ENCODE measurements at places on chromosomes 7 and 10.

DNA sequence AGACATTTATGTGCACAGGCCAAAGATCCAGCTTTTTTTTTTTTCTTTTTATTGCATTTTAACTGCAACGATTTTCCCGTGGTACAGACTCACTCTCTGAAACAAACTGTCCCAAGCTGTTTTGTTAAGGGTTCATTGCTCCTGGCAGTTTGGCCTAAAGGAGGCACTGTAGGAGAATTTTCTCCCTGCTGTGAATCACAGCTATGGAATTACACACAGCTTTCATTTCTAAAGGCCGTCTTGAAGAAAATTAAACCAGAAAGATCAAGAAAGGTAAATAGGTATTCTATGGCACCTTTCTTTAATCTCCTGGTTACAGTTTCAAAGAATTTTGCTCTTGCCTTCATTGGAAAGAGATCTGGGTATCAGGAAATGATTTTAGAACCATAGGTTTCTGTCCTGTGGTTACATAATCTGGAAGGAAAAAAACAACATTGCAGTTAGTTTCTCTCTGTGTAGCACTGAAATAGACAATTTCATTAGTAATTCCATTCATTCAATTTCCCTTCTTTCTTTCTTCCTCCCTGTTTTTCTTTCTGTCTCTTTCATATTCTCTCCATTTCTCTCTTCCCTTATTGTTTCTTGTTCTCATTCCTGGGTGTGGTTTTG, 51.2 kb downstream of the PDK4 start:
- no peak for DNase-seq

DNA sequence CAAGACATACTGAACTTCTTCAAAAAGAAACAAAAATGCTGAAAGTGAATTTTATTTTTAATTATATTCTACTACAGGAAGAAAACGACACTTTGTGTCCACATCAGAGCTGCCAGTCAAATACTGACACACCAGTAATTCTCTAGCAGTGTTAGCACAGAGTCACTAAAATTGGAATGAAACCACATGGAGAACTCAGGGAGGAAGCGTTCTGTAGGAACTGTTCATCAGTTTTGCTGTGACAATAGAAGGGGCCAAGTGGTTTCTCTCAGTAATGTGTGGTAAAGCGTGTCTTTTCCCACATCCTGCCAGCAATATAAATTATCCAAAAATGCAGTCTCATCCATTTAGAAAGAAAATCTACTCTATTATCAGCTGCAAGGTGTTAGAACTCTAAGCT, 683.3 kb downstream of the GRM8 start:
- no peak for DNase-seq

GRCh38 chr7:27901028-27901760, 161.2 kb downstream of the TAX1BP1 start:
- no peak for DNase-seq

DNA sequence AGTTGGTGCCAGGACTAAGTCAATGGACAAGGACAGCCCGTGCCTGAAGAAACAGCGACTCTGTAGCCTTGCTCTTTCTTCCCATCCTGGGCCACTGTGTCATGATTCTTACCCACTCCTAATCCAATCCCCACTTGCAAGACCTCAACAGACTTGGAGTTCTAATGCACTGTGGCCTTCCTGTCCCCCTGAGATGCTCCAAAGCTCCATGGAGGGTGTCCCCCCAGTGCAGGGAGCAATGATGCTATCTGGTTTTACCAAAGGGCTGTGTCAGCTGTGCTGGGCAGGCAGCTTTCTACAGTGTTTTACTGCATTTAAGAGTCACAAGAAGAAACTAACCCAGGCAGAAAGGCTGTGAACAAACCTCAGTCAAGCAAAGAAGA, 108.1 kb downstream of the PRKAG2 start:
- DNase-seq = no peak

DNA sequence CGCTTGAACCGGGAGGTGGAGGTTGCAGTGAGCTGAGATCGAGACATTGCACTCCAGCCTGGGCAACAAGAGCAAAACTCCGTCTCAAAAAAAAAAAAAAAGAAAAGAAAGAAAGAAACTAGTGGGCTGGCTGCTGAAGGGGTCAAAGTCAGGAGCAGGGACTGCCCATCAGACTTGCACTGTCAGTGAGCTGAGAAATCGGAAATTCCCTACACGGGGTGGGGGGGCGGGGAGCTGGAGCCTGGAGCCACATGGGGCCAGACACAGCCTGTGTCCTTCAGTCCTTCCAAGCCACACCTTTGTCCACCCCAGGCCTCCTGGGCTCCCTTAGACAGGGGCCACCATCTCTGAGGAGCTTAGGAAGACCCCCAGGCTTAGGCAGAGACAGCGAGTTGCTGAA, 34.5 kb downstream of the SRRM3 start:
- no peak for DNase-seq

- no peak for DNase-seq
Observed at GRCh38 chr7:17626235-17626634, 314.1 kb downstream of the SNX13 start.

GRCh38 chr7:134702366-134703240, 56.0 kb downstream of the BPGM start:
- no peak for DNase-seq

- DNase-seq = no peak
Observed at GRCh38 chr10:11381023-11381422, 230.4 kb downstream of the USP6NL start.

GRCh38 chr7:15648461-15648961, 38.0 kb downstream of the MEOX2 start:
- no peak for DNase-seq

GRCh38 chr7:130821864-130822263, 87.9 kb upstream of the KLF14 start:
- DNase-seq = no peak

- DNase-seq = no peak
Observed at GRCh38 chr7:135617781-135618180, 44.5 kb upstream of the STMP1 start.

- DNase-seq = no peak
Observed at GRCh38 chr7:81439591-81439990, 330.3 kb downstream of the HGF start.

GRCh38 chr7:416761-417624, 102.7 kb downstream of the PDGFA start:
- DNase-seq = no peak

DNA sequence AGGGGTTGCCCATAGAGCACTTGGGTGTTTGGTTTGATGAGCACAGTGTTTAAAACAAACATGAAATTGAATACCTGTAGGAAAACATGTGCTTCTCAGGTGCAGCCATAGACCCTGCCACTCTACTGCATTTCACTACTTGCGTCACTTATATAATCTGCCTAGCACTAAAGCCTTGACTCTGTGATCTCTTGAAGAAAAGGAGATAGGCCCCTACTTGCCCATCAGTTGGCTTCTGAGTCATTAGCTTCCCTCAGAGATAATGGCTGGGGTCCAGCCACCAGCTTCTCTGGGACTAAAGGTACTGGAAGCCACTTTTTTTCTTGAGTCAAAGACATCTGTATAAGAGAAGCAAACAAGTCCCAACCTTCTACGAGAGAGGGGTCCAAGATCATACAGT, 45.9 kb upstream of the BTRC start:
- DNase-seq = no peak

DNA sequence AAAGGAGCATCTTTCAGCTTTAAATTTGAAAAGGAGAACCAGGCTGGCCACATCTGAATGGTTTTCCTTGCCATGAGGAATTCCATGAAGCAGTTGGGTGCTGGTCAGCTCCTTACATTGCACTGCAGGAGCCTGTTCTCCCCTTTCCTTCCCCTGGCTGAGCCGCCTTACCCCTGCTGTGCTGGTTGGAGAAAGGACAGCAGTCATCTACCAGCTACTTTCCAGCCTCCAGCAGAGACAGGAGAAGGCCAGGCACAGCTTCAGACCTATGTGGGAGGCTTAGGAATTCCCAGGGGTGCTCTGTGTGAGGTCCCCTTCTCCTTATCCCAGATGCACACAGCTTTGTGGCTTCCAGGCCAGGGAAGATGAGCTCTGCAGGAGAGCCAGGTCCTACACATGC, 4.7 kb downstream of the C10orf71 start:
- DNase-seq = no peak

DNA sequence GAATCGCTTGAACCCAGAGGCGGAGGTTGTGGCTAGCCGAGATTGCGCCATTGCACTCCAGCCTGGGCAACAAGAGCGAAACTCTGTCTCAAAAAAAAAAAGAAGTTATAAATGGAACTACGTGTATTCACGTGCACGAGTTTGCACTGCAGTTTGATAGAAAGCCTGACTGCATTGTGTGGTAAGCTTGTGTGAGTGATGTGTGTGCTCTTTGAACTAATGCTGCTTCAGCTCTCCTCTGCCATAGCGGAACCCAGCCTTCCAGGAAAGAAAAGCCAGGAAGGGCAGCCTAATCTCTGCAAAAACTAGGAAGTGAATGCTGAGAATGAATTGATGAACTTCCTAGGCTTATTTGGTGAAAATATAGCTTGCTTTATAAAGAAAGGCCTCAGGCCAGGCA, 15.6 kb upstream of the MKRN1 start:
- DNase-seq = no peak
